ENCODE measurements at places on chromosomes 1 and 21.

DNA sequence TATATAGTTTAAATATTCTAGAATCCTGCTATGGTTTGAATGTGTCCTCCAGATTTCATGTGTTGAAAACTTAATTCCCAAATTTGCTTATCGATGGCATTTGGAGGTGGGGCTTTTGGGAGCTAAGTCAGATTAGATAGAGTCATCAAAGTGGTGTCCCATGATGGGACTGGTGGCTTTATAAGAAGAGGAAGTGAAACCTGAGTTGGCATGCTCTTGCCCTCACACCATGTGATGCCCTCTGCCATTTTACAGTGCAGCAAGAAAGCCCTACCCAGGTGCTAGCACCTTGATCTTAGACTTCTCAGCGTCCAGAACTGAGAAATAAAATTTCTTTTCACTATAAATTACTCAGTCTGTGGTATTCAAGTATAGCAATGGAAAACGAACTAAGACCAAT, 111.3 kb downstream of the TGFB2 start:
- DNase-seq, result no peak

DNA sequence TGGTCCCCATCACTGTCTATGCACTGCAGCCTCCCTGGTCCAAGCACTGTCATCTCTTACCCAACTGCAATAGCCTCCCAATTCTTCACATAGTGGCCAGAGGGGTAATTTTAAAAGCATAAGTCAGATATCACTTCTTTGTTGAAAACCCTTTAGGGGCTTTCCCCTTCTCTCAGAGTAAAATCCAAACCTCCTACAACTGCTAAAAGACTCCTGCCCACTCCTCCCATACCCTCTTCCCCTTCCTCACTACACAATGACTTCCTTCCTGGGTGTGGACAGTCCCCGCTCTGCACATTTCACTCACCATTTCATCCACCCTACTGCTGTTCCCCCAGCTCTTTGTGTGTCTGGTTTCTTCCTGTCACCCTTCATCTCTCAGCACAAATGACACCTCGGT, 8.3 kb downstream of the MCOLN2 start:
- no peak for DNase-seq

- no peak for DNase-seq
Observed at GRCh38 chr1:143735764-143736461, 235.9 kb downstream of the FAM72C start.

GRCh38 chr1:160360227-160360695, 6.6 kb upstream of the NHLH1 start:
- DNase-seq, result no peak

GRCh38 chr1:36835696-36836095, 198.6 kb downstream of the GRIK3 start:
- DNase-seq, result no peak

DNA sequence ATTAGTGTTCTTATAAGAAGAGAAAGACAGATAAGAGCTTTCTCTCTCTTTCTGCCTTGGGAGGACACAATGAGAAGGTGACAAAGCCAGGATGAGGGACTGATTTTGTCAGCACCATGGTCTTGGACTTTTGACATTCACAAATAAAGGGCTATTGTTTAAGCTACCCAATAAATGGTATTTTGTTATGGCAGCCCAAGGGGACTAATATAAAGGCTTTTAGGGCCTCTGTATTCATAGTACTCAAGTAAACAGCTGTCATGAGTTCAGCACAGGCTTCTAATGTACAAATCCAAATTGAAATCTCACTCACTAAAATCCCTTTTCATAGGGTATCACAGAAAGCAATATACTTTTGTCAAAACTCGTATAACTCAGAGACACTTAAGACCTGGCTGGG, 242.7 kb downstream of the FAF1 start:
- no peak for DNase-seq

DNA sequence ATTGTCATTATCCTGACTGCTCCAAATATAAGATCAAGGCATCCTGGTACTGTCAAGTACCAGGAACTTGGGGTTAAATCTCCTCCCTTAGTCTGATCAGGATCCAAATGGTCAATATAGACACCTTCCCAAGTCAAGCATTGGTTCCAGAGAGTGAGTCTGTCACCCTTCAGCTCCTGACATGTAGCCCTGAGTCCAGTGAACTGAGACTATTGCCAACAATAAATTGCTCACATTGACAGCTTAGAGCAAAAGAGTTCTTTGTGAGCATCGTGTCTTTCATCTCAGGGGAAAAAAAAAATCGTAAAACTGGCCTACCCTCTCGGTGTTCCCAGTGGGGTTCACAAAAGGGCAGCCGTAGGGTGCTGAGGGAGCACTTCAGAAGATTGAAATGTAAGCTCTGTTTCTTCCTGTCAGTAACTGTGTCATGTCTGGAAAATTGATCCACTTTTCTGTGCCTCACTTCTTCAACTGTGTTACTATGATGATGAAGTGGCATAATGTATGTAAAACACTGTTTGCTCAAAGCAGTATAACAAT, 228.5 kb downstream of the KCNH1 start:
- DNase-seq, result no peak

All from iPS-NIHi11 (cell line).